ENCODE measurements at places on chromosomes 6 and 20.

- no peak for DNase-seq
These were observed 559.2 kb upstream of the IMPG1 start for GRCh38 chr6:76631622-76632021.

- no peak for DNase-seq
These were observed 29.5 kb upstream of the ILRUN start for GRCh38 chr6:34726055-34726454.

DNA sequence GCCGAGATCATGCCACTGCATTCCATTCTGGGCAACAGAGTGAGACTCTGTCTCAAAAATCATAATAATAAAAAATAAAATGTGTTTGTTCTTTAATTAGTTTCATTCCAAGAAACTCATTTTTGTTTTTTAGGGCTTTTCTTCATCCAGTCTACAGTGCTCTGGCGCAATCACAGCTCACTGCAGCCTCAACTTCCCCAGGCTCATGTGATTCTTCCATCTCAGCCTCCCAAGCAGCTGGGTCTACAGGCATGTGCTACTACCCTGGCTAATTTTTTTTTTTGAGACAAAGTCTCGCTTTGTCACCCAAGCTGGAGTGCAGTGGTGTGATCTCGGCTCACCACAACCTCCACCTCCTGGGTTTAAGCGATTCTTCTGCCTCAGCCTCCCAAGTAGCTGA, 143.6 kb upstream of the JARID2 start:
- DNase-seq, result no peak

GRCh38 chr6:129886401-129887155, 25.5 kb upstream of the TMEM244 start:
- no peak for DNase-seq

DNA sequence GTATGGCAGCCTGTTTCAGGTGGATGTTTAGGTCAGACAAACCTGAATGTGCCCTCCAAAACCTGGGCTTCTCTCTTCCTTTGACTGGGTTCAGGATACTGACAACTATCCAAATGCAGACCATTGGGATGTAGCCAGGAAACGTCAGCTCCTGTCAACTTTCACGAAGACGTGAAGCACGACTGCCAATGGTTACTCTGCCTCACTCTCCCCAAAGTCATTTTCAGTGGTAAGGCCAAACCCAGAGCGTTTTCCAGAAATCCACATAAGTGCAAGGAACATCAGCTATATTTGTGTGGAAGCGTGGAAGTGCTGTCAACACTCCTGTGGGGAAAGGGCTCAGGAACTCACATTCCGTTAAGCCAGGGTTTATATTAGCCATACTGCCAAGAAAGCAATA, 20.1 kb upstream of the RCAN2 start:
- no peak for DNase-seq

DNA sequence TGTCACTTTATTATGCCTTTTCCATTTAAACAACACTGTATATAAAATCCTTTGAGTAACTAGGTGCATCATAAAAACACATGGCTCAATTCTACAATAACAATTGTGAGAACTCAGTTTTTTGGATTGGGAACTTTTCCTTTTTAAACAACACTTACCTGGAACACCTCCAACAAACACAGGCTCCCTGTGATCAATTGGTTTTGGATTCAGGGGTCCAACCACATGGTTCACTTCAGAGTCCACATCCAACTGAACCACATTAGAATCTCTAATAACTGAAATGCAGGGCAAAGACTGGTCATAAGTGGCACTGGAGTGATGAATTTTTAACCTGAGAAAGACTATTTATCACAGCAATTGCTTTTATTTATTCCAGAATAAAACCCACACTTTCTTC, 26.5 kb downstream of the FAM229B start:
- DNase-seq, result no peak

GRCh38 chr6:132256457-132256856, 144.8 kb downstream of the MOXD1 start:
- DNase-seq, result no peak

DNA sequence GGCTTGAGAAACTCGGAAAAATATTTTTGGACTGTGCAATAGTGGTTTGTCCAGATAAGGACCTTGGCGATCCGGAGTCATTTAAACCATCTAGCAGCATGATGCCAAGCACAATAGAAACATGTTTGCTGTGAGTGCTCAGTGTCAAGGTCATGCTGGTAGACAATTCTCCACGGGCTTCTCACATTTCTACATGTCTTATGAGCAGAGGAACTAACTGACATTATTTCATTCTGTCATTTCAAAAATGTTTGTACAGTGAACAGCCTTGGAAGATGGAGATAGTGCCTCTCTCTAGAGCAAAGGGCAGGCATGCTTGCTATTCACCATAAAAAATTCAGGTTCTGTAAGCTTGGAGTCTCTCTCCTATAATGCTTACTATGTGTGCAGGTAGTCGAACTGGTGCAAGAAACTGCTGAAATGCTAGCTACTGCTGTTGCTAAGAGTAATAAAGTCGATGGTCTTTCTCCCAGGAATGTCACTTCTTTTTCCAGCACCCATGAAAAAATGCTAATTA, 25.4 kb upstream of the CCN2 start:
- no peak for DNase-seq

GRCh38 chr6:155200012-155200411, 63.8 kb upstream of the CLDN20 start:
- DNase-seq, result no peak

GRCh38 chr20:47334022-47334551, 22.4 kb downstream of the ZMYND8 start:
- DNase-seq, result no peak

GRCh38 chr20:63759377-63759901, 19.9 kb downstream of the SLC2A4RG start:
- no peak for DNase-seq

- DNase-seq, result no peak
These were observed 503.3 kb upstream of the PTCHD4 start for GRCh38 chr6:48614326-48614725.

GRCh38 chr20:35838205-35838604, 66.4 kb downstream of the PHF20 start:
- no peak for DNase-seq

DNA sequence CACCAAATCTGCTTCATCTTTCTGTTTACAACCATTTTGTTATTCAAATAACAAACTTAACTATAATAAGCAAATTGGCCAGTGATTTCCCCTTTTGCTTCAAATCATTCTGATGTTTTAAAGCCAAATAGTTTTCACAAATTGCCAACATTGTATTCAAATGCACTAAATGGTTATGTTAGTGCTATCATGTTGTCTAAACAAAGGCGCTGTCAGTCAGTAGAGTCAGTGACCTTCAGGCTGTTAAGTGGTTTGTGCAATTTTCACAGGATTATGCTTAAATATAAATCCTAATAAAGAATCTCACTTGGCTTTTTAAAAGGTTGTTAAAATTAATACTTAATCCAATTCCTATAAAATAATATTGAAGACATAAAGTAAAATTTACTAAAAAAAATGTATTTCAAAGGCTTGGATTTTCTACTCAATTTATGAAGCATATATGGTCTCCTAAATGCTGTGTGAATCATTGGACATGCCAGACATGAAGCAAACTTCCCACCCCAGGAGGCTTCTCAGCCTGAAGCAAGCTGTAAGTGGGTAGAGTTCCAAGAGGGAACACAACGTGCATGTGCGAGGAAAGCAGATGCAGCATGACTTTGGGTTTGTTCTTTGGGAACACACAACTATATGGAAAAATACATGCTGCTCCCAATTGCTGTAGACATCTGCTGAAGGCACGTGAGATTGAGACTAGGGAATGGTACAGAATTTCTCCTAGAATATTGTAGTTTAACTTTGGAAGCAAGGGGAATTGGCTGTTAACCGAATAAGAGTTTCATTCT, 54.9 kb downstream of the RSPO3 start:
- no peak for DNase-seq

DNA sequence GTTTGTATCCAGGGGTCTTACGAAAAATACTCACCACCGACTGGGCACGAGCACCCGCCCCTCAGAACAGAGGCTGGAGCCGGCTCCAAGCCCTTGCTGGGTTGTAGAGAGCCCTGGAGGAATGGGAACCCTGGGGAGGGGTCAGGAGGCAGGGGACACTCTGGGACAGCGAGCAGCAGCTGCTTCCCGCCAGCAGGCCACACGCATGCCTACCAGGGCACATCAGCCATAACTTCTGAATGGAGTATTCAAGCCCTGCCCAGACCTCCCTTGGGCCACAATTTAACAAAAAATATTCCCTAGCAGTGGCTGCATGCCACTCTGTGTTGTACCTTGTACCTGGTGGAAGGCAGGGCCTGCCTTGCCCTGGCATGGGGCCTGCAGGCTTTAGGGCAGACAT, 31.6 kb upstream of the CD93 start:
- no peak for DNase-seq

DNA sequence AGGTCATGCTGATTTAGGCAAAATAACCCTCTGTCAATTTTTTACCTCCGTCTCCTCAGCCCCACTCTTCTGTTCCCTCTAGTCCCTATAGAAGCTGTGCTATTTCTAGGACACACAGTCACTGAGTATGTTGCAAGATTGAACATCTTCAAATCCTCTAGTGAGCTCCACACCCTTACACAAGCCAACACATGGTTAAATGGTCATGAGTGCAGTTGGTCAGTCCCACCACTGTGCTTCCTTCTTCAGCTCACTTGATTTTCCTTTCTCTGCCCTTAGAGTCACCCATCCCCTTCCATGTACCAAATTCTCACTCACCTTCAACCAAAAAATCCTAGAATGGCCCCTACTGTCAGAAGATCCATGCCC, 48.2 kb upstream of the F13A1 start:
- no peak for DNase-seq

All from NCI-H510A (cell line).